ENCODE measurements at places on chromosomes 5 and 9.

- DNase-seq = no peak
These were observed 8.5 kb downstream of the CEP72 start for GRCh38 chr5:620586-621180.

DNA sequence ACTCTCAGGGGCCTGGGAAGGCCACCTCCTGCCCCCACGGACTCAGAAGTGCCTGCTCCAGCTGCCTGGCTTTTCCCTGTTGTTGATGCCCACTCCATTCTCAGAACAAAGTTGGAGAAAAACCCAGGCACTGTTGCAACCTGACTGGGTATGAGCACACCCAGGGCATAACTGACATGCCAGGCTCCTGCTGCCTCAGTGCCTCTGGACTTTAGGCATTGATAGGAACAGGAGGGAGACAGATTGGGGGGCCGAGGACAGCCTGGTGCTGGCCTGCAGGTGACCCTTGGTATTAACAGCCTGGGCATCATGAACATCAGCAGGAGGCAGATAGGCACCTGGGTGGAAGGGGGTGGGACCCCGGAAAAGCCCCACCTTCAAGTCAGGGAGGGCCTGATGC, 685.9 kb upstream of the CDH10 start:
- no peak for DNase-seq

GRCh38 chr9:32742296-32742695, 41.0 kb upstream of the TMEM215 start:
- DNase-seq = no peak

GRCh38 chr9:131276094-131276888, at the start of gene FAM78A:
Gene FAM78A, minus strand, starts transcription at chr9:131276510. Its CDS starts 331 bp downstream, at chr9:131276179.
- peak; percentile 39 for DNase-seq

DNA sequence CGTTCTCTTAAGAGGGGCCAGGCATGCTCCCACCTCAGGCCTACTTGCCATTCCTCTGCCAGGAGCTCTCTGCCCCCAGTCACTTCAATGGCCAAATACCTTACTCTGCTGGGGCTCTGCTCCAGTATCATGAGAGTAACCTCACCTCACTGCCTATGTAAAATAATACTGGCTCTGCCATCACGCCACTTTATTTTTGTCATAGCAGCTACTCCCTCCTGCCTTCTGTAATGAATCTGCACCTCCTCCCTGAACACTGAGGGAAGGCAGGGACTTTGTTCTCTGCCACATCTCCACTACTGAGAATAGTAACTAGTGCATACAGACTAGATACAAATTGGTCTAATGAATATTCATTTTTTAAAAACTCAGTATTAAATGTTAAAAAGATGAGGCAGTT, 33.8 kb downstream of the MACROH2A1 start:
- no peak for DNase-seq

GRCh38 chr5:88396751-88397281, 128.2 kb upstream of the TMEM161B start:
- DNase-seq = no peak

DNA sequence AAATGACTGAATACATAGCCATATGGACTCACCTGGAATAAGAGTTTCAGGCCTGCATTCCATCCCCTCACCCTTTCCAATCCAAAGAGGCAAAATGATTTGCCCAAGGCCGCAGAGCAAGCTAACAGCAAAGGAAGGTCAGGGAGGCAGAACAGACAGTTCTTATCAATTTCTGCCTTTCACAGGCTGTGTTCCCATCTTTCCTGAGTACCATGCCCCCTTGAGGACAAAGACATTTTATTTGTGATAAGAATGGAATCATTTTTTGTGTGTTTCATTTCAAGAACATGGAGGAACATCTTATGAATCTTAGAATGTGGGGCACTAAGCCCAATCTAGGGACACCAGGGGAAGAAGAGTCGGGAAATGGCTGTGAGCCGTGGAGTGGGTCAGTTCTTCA, 13.9 kb downstream of the LHFPL2 start:
- no peak for DNase-seq

DNA sequence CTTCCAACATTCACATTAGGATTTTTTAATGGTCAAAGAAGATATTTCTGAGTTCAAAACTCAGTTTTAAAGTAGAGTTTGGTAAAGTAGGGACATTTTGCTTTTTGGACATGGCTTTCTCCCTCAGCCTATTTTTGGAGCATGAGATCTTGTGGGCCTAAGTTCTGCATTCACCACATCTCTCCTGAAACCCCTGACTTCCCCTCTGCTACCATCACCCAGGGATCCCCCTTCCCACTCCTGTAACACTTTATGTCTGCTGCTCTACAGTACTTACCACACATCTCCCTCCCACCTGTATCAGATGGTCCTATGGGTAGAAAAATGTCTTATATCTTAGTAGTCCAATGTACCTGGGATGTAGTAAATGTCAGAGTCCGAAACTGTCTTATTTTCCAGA, 48.2 kb upstream of the JAK2 start:
- DNase-seq = no peak

GRCh38 chr9:98453589-98454311, 198.3 kb upstream of the TBC1D2 start:
- no peak for DNase-seq

GRCh38 chr5:8288334-8288733, 419.4 kb downstream of the MTRR start:
- DNase-seq = no peak

GRCh38 chr5:129724647-129725046, 23.2 kb upstream of the MINAR2 start:
- no peak for DNase-seq

DNA sequence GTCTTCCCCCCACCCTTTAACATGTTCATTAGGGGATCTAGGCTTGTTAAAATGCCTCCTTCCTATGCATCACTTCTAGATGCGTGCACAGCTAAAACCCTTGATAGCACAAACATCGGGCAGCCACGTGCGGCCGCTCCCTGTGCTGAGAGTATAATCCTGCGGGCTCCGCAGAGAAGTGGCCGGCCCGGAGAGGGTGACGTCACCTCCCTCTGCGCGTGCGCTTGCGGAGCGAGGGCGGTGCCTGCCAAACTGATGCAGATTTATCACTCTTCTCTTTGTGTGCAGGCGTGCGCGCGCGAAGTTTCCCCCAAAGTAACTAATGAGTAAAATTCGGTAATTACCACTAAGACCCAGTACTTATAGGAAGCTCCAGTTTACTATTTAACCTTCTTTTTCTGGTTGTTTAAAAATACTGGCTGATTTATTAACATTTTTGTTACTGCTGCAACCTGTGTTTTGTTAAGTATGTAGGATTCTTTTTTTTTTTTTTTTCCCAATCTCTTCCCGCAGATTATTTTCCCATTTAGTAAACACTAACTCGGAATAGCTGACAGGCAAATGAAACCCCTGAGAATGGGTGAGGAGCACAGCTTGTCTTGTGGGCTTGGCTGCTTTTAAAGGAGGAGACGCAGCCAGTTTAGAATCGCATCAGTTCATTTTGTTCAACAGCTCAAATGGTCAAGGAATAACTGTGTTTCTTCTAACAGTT, 121.6 kb downstream of the TRIO start:
- peak; percentile 42 for DNase-seq

- no peak for DNase-seq
These were observed 192.9 kb upstream of the CCNH start for GRCh38 chr5:87605663-87606062.

GRCh38 chr5:139684881-139685749, 37.0 kb downstream of the CXXC5 start:
- no peak for DNase-seq

GRCh38 chr5:71697967-71698366, 21.1 kb upstream of the CARTPT start:
- DNase-seq = no peak

- DNase-seq = no peak
These were observed 343.4 kb downstream of the ARHGEF28 start for GRCh38 chr5:73969195-73970036.
